ENCODE measurements at places on chromosomes 7 and 10. TPM values are rescaled to one million over a fixed set of nuclear protein-coding genes. Genes with fewer than 3 reads are reported as not detected.
A peak's percentile ranks its signal among the peaks of the same experiment; 100 is the strongest.

- DNase-seq, result no peak
These were observed 39.7 kb upstream of the CELF2 start for GRCh38 chr10:10977978-10978377.

GRCh38 chr7:6096581-6096980, 65.4 kb downstream of the ANKRD61 start:
- DNase-seq, result no peak

DNA sequence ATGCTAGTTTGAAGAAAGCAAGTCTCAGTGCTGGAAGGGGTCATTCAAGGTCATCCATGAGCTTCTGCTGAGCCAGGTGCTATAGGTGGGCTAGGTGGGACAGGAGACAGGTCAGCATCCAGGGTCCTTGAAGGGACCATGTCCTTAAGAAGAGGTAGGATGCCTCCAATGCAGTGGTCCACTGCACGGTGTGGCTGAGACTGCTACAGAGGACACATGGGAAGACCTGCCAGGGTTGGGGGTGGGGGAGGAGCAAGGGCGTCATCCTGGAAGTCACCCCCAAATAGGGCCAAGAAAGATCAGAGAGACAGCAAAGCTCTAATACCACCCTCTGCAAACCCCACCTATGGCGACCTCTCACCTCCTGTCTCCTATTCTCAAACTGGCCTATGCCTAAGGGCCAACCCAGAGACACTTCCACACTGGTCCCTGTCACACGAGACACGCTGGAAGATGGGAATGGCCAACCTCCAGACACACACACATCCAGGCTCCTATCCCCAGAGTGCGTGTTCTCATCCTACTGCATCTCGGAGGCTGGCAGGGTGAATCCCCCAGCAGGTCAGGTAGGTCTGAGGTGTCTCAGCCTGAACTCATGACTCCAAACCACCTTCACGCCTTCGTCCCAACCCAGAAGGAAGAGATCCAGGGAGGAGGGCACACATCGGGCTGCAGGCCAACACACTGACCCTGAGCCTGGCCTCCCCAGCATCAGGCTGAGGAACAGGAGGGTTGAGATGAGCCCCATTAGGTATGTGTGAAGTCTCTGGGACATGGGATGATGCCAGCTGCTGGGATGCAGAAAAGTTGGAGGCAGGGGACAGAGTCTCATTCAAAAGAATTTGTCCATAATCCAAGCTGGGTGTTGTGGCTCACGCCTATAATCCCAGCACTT, 5.6 kb upstream of the PPP1R35 start:
- DNase-seq, result no peak

- DNase-seq, result no peak
These were observed 79.5 kb upstream of the FAM20C start for GRCh38 chr7:112881-113280.

- DNase-seq, result no peak
These were observed 3.3 kb upstream of the SUN1 start for GRCh38 chr7:828793-829561.

DNA sequence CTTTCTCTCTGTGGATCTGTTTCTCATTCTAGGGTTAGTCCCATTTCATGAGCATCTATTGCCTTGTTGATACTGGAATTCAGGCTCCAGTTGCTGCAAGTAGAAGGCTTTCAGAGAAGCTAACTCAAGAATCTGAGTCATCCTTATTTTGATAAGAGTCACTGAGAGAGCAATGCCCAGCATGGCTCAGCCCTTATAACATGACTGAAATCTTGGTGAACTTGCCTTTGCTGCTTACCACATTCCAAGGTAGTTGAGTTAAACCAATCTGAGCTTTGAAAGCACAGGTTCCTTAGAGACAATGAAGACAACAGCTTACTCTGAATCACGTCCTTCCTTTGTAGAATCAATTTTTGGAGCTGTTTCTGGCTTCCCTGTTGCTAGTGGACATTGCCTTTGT, 53.6 kb upstream of the CHCHD3 start:
- no peak for DNase-seq

DNA sequence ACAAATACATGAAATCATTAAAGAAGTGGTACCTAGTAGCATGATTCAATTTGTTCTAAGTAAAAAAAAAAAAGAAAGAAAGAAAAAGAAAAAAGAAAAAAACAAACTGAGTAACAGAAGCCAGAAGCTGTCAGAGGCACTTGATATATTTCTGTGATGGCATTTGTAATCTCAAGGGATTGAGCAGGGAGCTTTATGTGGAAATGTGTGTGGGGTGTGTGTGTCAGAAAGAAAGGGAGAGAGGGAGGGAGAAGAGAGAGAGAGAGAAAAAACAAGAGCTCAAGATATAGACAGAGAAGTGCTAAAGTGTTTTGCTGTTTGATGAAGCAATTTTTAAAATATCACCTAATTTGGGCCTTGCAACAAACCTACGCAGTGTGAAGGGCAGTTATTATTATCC, 357.6 kb upstream of the PCDH15 start:
- DNase-seq, result no peak

DNA sequence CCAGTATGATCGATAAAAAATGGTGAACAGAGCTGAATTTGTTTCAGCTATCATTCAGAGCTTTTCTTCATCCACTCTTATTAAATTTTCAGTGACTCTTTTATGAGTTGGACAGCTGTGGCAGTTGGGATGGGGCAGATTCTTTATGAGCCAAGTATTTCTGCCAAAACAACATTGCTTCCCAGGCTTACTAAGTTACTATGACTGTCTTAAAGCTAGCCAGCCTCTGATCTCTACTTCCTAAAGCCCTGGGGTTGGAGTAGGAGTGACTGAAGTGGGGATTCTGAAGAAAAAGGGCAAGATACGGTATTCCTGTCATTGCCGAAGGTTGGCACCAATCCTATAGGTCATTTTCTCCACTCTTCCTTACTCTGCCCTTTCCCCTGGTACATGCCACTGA, 12.7 kb downstream of the RPP30 start:
- no peak for DNase-seq

DNA sequence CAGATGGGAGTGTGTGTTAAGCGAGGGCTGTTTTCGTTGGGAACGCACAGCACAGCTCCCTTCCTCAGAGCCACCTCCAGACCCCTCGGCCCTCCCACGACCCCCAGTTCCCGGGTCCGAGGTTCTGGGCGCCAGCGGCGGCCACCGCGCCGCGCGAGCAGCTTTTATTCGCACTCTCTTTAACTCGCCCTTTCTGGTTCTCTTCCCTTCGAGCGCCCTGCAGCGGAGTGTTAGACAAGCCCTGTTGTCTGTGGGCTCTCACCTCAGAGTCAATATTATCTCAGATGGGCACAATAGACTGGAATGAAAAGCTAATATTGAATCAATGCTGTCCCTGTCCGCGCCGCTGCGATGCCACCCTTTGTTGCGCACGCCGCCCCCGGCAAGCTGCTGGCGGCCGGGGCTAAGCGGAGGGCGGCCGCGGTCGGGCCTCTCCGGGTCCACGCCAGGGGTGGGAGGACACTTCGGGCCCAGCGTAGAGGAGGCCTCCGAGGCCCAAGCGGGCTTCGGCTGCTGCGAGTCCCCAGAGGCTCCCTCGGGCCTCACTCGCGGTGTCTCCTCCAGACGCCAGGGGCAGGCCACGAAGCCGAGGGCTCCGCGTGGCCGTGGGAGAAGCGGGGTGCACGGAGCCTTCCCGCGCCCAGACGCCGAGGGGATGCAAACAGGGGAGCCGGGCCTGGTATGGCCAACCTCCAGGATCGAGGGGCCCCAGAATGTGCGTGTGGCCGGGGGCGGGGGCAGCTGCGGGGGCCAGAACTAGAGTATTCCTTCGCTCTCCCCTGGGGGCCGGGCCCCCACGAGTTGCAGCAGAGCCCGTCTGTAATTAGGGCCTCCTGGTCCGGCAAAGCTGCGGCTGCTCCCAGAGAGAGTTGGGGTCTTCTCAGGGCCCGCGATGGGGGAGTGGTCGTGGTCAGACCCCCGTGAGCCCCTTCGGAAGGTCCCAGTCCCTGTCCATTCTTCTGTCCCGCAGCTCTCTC, 7.9 kb upstream of the EMX2 start:
- no peak for DNase-seq

- peak; percentile 74 for DNase-seq
These were observed 35.2 kb downstream of the SGCE start for GRCh38 chr7:94620703-94621118.

GRCh38 chr7:159105832-159106811, 38.5 kb downstream of the VIPR2 start:
- no peak for DNase-seq

GRCh38 chr7:132359743-132360142, 216.5 kb downstream of the PLXNA4 start:
- no peak for DNase-seq

- peak; percentile 27 for DNase-seq
These were observed 8.3 kb upstream of the DENND10 start for GRCh38 chr10:119095640-119096039.

- no peak for DNase-seq
These were observed 8.0 kb downstream of the EVX1 start for GRCh38 chr7:27250557-27251070.

- DNase-seq, result no peak
These were observed 92.2 kb upstream of the ZPBP start for GRCh38 chr7:50185208-50185607.

GRCh38 chr7:85573346-85573745, 386.5 kb upstream of the SEMA3D start:
- no peak for DNase-seq

DNA sequence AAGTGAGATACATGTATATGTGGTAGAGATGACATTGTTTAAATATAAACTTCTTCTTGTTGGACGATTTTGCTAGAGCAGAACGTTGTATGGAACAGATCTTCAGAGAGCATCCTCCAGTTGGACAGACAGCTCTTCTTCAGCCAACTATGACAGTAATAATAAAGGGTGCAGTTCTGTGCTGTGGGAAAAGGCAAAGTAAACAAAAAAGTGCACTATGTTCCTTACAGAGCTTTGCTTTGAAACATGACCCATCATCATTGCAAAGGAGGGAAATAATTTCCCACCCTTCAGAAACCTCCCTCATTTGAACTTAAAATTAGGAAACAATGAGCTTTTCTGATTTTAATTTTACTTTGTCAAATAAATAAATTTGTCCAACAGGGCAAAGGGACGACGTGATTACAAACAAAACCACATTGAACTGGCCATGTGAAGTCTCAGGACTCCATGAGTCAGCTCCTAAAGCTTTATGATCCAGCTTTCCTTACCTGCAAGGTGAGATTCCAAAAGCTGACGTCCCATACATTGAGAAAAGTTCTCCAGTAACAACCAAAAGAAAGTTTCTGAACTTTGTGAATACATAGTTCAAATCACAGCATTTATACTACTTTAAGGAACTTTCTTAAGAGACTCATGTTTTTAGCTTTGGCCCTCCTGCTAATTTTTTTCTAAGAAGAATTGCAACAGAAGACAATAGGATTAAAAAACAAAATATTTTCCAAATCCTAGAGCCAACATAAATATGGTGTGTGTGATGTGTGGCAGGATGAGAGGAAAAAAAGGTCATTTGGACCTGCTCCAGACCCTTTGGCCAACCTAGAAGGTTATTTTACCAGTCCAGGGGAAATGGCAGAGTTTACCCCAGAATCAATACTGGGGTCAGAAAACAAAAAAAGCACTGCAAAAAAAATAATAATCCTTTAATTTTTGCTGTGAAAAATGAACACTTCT, 565.4 kb upstream of the NRP1 start:
- DNase-seq, result no peak

DNA sequence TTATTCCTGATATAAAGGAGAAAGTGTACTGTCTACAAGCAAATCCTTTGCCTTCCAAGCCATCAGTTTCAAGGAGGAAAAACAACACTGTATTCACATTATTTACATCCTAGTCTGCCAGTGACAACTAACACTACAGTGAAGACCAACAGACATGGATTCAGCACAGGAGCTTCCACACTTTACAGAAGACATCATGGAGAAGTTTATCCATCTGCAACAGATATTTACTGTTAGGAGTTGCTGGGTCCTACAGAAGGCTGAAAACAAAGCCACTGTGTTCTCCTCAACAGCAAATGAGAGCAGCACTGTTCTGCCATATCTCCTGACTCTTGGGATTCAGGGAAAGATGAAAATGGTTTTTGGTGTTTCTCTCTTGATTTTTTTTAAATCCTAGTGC, 31.9 kb downstream of the NAPEPLD start:
- no peak for DNase-seq

GIMAP5 gene
- total RNA-seq, result 53.3 TPM

PLXDC2 gene
- not detected for total RNA-seq

ASIC3 gene
- 5.5 TPM for total RNA-seq

ACHE gene
- 0.09 TPM for total RNA-seq

NPC1L1 gene
- total RNA-seq, result not detected

TBC1D12 gene
- total RNA-seq, result 0.39 TPM

PAPOLB gene
- total RNA-seq, result not detected

GPR26 gene
- not detected for total RNA-seq

CRHR2 gene
- not detected for total RNA-seq

ITPRIP gene
- 21.6 TPM for total RNA-seq

NRCAM gene
- 0.60 TPM for total RNA-seq

CLEC5A gene
- not detected for total RNA-seq

TRPV5 gene
- total RNA-seq, result not detected

CDC14C gene
- not detected for total RNA-seq

ASAH2 gene
- total RNA-seq, result 0.05 TPM

ASZ1 gene
- not detected for total RNA-seq

HABP2 gene
- not detected for total RNA-seq

All from activated CD4-positive, alpha-beta T cell treated with anti-CD3 and anti-CD28 coated beads for 36 hours (primary cell).